ENCODE measurements at places on chromosomes 1 and 21.

DNA sequence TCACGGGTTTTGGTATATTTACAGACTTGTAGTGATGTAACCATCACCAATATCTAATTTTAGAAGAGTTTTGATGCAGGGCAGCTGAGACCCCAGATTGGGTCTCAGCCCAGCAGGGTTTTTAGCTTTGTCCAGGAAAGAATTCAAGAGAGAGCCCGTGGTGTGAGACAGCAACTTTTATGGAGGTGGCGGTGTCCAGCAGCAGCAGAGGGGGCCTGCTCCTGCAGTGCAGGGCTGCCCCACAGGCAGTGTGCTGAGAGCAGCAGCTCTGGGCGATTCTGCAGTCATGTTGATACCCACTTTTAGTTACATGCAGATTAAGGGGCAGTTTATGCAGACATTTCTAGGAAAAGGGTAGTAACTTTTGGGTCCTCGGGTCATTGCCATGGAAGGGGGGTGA lies 1.8 kb upstream of the EPHX1 start:
- no peak for DNase-seq

GRCh38 chr1:63804829-63805484 lies 31.1 kb downstream of the ROR1 start:
- DNase-seq, result no peak

DNA sequence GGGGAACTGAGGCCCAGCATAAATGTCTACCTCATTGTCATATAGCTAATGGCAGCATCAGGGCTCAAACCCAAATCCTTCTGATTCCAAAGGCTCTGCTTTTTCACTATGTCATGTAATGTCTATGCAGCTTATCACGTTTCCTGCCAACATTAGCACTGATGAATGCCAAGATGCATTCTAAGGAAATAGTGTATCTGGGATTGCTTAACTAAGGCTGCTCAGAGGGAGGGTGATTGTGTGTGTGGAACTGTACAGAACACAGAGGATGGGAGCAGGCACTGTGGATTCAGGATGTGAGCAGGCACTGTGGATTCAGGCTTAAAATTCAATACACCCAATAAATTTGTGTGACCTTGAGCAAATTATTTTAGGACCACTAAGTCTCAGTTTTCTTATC lies 456.4 kb upstream of the DEPDC1 start:
- no peak for DNase-seq

- DNase-seq, result no peak
Measured at GRCh38 chr1:154258784-154259183, 13.6 kb upstream of the HAX1 start.

- no peak for DNase-seq
Measured at GRCh38 chr1:47917687-47918086, 79.5 kb downstream of the TRABD2B start.

GRCh38 chr1:232675260-232675659 lies 45.3 kb upstream of the SIPA1L2 start:
- DNase-seq, result no peak
